ENCODE measurements at places on chromosomes 5 and 9.

DNA sequence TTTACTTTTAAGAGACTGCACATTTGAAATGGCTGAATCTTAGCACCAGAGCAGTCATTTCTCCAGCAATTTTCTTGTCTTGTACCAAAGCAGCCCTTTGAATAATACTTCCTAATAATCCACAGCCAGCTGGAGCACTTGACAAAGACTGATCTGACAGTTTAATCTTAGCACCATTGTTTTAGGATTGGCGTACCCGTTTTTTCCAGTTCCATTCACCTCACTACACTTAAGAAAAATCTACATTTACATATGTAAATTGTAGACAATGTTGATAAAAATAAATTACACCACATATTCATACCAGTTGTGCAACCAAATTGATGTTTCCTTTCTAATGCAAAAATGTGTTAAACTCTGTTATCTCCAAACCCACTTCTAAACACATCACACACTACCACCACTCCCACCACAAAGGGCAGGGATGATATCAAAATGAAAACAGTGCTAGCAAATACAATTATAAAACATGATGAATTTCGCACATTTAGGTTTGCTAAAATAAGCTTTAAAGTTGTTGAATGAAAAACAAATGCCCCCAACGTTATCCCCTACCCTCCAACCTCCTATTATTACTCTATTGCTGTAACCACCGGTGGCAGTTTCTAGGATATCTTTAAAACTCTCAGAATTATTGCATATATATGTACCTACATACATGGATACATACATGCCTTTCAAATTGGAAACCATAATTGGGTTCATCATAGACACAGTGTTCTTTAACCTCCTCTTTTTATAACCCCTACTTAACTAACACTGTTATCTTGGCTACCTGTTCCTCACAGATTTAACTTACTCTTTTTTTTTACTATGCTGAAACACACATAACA, 21.5 kb downstream of the SERINC5 start:
- DNase-seq: no peak

GRCh38 chr9:89528540-89528939, 30.6 kb upstream of the SEMA4D start:
- DNase-seq: no peak

DNA sequence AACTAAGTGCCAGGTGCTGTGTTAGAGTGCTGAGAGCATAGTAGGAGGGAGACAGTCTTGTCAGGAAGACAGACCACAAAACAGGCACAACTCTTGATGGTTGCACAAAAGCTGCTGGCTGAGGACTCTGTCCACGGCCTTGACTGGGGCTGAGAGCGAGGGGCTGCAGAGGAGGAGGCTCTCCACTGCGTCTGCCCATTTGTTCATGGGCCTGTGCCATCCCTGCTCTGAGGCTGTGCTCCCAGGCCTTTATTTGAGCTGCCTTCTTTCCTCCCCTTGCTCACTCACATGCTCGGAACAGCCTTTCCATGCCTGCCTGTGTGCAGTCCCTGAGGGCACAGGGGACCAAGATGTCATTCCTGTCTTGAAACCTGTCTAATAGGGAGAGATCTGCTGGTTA, 147.8 kb downstream of the CACNA1B start:
- DNase-seq: no peak

DNA sequence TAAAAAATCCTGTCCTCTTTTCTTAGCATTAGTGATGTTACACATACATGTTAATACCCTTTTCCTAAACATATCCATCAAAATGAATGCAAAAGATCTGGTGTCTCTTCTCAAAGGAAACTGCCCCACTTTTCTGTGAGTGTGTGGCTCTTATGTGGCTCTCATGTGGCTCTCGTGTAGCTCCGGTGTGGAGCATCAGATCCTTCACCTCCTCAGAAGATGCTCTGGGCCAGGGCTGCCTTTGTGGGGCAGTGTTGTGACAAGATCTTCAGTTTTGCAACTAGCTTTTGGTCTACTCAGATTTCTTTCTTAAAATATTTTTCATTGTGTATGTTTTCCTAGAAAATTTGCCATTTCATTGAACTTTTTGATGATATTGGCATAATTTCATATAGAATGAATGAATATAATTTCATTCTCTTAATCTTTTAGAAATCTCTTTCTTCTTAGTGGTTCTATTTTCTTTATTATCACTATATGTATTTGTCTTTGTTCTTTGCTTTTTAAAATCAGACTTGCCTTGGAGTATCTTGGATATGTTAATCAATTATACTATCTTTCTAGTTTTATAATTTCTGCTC, 19.4 kb downstream of the GARNL3 start:
- no peak for DNase-seq

DNA sequence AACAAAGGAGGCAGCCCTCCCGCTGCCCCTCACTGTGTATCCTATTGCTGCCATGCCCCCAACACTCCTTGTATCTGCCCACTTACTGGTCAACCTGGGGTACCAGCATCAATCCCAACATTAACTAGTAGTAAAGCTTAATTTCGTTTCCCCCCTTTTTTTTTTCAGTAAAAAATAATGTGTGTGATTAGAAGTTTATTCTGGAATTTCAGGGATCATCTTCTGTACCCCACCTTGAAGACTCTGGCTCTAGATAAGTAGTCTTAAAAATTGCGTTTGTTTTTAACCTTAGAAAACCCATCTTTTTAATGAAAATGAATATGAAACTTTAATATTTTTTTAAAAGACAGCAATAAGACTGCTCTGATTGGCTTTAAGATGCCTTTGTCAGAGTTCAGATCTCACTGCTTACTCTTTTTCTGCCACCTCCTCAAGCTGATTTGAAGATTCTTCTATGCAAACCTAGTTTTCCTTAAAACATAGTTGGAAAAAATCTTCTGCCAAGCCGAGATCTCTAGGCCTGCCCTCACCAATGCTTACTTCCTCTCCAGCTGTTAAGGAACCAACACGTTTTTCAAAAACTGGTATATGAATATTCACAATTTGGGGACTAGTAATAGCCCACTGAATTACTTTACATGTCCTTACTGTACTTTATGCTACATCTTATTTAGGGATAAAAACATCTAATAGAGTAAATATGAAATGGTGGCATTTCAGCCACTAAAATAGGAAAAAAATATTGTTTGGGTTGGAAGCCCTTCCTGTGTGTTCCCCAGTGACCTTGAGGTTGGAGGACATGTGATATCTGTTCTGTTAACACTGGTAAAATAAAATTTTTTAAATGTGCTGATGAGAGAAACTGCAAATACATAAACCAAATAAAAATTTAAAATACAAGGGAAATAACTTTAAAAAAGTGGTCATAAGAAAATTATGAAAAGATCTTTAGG, 4.0 kb upstream of the RHOBTB3 start:
- no peak for DNase-seq

DNA sequence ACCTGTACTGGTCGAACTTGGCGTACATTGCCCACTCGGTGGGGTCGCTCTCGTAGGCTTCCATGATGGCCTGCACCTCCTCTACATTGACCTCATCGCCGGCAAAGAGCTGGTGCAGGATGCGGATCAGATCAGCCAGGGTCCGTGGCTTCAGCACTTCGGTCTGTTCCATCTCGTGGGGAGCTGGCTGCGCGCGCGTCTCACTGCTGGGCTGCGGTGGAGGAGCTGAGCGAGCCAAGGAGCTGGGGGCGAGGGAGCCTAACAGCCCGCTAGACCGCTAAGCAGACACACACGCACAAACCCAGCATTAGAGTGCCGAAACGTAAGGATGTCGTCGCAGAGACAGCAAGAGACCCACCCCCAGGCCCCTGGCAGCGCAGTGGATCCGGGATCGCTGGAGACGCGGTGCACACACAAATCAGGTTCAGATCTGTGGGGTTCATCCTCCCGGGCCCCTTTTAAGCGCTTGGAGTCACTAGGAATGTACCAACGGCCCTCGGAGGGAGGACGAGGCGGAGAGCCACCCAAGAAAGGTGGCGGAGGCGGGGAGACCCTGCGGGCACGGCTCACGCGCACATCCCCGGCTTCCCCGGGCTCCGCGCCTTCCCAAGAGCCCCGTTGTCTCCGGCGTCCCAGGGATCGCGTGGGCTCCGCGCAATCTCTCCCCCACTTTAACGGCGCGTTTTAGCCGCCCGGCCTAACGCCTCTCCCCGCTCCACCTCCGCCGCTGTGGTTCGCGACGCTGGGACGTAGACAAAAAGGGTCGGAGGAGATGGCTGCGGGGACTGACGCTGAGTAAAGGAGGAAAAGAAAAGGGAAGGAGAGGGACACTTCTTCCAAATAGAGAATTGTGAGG, at the start of gene CDO1:
CDO1 (minus strand) TSS at position 434 of the 856 bp plus-strand sequence; CDS start at position 172, 262 bp downstream.
- DNase-seq: no peak
